ENCODE measurements at places on chromosomes 3 and 15.

- no peak for DNase-seq
Observed at GRCh38 chr3:143123353-143123984, 3.9 kb downstream of the CHST2 start.

- no peak for DNase-seq
Observed at GRCh38 chr3:140521751-140522445, 156.0 kb upstream of the TRIM42 start.

- DNase-seq = no peak
Observed at GRCh38 chr3:19392150-19392549, 243.8 kb downstream of the KCNH8 start.

DNA sequence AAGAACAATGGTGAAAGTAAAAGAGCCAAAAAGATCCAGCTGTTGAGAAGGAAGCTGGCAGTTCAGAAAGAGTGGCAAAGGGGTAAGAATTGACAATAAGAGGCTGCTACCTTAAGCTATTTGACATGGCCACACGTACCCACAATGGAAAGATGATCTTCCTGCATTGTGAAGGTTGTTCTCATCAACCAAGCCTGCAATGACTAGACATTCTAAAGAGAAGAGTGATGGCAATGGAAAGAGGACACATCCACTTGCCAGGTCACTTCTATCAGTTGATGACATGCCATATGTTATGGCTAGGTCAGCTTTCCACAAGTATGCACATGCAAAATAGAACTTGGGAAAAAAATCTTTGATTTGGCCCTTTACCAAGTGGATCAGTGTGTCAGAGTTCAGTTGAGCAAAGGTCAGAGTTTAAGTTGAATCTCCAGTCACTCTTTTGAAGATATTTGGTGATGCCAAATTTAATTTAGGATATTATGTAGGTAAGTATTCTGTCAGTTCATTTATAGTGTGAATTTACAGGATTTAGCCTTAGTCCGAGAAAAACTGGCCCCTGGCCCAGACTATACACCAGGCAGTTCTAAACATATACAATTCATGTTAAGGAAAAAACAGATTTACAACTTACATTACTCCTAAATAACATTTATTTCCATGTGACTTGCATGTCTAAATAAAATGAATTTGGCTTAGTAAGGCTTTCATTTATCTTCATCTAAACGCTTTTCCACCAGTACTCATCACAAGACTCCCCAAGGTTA, 104.9 kb upstream of the FLNB start:
- no peak for DNase-seq

DNA sequence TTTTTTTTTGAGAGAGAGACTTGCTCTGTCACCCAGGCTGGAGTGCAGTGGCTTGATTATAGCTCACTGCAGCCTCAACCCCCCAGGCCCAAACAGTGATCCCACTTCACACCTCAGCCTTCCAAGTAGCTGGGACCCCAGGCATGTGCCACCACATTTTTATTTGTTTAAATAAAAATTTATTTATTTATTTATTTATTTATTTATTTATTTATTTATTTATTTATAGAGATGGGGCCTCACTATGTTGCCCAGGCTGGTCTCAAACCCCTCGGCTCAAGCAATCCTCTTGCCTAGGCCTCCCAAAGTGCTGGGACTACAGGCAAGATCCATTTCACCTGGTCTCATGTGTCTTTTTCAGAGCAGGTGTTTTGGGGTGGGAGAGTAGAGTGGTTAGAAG, 15.5 kb downstream of the CAPN3 start:
- DNase-seq = no peak

- DNase-seq = no peak
Observed at GRCh38 chr3:12959410-12959809, 113.8 kb downstream of the IQSEC1 start.

DNA sequence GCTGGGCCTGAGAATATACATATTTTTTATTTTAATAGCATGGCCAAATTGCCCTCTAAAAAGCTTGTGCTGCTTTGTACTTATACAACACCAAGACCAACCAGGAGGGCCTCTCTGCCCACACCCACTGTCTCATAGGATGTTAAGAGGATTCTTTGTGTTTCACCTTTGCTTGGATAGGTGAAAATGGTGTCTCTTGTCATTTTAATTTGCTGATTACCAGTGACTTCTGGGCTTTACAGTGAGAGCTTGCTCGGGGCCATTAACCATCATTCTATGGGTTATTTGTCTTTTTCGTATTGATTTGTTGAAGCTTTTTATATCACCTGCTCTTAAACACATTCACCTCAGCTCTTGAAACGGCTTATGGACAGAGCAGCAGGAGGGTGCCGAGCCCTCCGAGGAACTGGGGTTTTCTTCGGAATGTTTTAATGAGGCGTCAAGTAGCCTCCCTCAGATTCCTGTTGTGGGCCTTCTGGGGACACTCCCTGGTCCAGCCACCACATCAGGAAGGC, 10.5 kb downstream of the PTH1R start:
- no peak for DNase-seq
